ENCODE measurements at places on chromosomes 16 and 17. TPM values are rescaled to one million over a fixed set of nuclear protein-coding genes. Genes with fewer than 3 reads are reported as not detected.

FN3K gene
- 8.9 TPM for total RNA-seq

C16orf89 gene
- total RNA-seq, result not detected

FTO gene
- 30.6 TPM for total RNA-seq

TEKT1 gene
- 0.21 TPM for total RNA-seq

TBX6 gene
- 0.24 TPM for total RNA-seq

CX3CL1 gene
- 0.22 TPM for total RNA-seq

NPIPA7 gene
- 14.1 TPM for total RNA-seq

TNFRSF12A gene
- 617 TPM for total RNA-seq

DHX58 gene
- total RNA-seq, result 0.45 TPM

FBXW10 gene
- total RNA-seq, result 0.97 TPM

OR4D1 gene
- not detected for total RNA-seq
